ENCODE measurements at places on chromosomes 12 and 14.

DNA sequence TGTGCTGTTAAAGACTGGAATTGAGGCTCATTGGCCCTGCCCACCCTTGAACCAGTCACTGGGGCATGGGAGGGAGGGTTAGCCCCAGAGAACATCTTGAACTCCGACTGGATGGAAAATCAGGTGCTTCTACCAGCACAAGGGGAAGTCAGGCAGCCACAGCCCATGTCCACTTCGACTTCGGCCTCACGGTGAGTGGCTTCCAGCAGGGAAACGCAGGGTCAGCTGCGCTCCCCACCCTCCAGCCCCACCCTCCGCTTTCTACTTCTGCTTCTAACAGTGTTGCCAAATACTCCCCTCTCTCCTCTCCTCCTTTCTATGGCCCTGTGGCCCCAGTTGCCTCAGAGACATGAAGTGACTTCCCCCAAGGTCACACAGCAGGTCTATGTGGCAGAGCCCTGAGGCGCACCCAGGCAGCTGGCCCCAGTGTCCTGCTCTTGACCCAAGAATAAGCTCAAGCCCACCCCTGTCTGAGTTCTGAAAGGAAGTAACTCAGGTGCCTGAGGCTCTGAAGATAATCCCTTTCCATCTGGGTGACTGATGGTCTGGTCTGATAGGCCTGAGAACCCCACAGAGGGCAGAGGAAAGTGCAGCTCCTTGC lies 11.9 kb upstream of the SH2B3 start:
- no peak for DNase-seq

DNA sequence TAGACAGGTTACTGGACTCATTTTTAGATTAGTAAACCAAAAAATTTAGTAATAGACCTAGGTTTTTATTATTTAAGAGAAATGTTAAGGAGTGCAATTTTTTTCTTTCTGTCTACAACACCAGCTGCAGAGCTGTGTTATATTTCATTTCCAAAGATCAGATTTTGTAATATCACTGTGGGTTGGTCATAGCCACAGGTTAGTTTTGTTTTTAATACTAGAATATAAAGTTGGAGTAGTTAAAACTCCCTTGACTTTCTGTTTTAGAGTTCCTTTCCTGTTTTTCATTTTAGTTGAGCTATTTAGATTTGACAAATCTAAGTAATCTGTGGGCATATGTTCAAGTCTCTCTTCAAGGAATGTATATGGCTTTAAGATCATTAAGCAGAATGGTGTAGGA lies 30.7 kb upstream of the GARIN2 start:
- DNase-seq: no peak

GRCh38 chr12:129629901-129630300 lies 273.9 kb downstream of the TMEM132D start:
- no peak for DNase-seq

DNA sequence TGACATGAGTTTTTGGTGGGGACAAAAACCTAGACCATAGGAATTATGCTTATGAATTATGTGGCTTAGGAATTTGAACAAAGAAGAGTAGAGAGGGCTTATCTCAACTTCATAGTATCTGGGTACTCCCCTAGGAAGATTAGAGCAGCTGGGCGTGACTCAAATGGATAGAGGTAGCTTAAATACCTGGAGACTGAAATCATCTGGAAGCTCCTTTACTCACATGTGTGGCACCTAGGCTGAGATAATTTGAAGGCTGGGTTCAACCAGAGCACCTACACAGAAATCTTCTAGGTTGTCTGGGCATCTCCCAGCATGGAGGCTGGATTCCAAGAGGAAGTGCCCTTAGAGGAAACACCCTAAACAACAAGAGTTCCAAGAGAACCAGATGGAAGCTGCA lies 393.9 kb downstream of the ADAMTS20 start:
- DNase-seq: no peak

- no peak for DNase-seq
Measured at GRCh38 chr14:24846261-24846660, 203.7 kb downstream of the STXBP6 start.

DNA sequence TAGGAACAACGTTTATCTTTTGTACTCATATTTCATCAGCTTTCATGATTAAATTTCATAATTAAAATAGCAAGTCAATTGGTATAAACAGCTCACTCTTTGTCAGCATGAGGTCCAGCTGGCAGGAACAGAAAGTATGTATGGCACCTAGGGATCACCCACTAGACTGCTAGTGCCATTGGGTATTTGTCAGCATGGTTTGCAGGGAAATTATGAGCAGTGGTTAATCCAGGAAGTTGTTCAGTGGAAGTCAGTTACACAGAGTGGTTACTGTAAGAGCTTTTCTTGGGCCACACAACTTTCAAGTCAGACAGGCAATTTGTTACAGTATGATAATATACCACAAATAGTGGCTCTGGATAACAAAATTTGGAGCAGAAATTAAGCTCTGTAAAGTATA lies 340.3 kb upstream of the RGS6 start:
- no peak for DNase-seq

GRCh38 chr12:84757978-84758377 lies 154.6 kb downstream of the SLC6A15 start:
- no peak for DNase-seq

DNA sequence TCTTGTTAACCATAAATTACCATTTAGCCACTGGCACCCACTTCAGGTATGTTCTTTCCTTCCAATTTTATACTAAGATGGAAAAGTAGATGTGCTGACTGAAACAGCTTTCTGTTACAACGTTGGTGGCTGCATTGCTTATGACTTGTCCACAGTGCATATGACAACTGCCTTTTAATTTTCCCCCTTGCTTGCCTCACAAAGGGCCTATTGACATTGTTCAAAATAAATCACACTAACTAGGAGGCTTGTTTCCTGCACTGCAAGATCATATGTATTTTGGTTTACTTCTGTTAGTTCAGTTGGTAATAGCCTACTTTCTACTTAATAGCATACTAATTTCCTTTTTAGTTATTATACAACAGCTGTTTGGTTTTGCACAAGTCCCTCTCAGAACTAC lies 55.4 kb downstream of the SCAF11 start:
- DNase-seq: no peak

DNA sequence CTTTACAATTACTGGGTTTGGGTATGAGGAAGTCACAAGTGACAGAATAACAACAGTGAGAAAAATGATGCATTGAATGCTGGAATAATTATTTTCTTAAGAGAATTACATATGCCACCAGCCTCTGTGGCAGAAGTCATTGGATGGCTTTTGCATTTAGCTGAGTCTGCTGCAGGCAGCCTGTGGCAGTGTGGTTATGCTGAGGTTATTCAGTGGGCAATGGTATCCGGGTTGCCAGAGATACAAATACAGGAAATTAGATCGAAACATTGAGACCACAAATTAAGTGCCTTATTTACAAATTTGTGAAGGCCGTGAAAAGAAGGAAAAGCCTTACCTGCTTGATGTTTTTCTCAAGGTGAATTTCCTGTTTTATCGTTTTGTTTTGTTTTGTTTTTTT lies 1050.0 kb downstream of the GALC start:
- no peak for DNase-seq

GRCh38 chr14:75804570-75805275 lies 143.7 kb downstream of the TTLL5 start:
- DNase-seq: no peak

GRCh38 chr14:44211718-44212117 lies 295.4 kb downstream of the FSCB start:
- no peak for DNase-seq

DNA sequence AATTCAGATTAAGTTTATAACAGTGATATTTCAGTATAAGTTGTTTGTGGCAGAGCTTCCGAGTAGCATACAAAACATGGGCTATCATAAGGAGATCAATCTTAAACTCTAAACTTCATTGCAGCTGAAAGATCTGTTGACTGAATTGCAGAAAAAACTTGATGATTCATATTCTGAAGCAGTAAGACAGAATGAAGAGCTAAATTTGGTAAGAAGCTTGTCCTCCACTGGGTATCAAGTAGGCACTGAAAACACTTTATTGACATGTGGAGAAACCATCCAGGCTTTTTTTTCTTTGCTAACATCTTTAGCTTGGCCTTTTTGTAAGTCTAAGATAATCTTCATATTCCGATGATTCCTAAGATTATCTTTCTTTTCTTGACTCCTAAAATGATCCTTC lies 93.0 kb downstream of the KTN1 start:
- DNase-seq: no peak

- DNase-seq: no peak
Measured at GRCh38 chr14:96252999-96253539, 2.9 kb upstream of the BDKRB1 start.

DNA sequence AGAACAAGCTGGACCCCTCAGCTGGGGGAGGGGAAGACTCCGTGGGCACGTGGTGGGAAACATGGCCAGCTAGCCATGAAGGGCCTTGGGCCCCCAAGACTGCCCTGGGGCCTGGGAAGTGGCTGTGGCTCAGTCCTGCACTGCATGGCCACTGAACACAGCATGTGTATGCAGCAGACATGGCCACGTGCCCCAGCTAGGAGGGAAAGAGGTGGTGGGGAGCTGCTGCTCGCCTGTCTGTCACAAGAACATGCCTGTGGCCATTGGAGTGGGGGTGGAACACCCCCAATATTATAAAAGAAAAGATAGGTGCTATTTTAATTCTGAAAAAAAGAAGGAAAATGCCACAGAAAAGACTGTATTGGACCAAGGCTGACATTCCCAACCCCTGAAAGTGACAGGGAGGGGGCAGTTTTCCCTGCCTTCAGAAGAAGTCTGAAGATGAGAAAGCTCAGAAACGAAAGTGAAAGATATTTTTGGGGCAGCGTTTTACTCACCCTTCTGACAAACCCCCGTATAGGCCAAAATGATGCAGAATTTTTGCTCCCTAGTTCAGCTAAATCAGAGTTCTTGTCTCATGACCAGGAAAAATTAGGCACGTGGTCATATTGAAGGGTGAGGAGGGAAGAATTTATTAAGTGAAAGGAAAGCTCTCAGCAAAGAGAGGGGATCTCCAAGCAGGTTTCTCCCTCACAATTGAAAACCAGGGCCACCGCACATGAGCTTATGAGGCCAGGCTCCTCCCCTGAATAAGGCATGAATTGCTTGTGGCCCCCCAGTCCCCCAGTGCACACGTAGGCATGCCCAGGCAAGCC lies 35.2 kb upstream of the PCNX1 start:
- DNase-seq: no peak

DNA sequence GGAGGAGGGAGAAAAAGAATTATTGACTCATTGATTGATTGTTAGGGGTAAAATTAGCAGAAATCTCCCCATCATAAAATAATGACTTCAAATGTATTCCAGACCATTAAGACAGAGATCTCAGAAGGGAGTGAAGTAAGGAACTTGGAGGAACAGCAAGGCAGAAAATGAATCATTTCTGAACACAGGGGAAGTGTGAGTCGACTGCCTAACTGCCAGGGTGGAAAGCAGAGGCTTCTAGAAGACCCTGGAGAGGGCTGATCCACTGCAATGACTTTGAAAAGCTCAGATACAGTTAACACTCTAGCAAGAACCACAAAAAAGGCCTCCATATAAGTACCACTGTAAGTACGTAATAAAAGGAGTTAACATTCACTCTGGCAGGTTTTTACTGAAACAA lies 9.7 kb downstream of the GLTP start:
- no peak for DNase-seq

DNA sequence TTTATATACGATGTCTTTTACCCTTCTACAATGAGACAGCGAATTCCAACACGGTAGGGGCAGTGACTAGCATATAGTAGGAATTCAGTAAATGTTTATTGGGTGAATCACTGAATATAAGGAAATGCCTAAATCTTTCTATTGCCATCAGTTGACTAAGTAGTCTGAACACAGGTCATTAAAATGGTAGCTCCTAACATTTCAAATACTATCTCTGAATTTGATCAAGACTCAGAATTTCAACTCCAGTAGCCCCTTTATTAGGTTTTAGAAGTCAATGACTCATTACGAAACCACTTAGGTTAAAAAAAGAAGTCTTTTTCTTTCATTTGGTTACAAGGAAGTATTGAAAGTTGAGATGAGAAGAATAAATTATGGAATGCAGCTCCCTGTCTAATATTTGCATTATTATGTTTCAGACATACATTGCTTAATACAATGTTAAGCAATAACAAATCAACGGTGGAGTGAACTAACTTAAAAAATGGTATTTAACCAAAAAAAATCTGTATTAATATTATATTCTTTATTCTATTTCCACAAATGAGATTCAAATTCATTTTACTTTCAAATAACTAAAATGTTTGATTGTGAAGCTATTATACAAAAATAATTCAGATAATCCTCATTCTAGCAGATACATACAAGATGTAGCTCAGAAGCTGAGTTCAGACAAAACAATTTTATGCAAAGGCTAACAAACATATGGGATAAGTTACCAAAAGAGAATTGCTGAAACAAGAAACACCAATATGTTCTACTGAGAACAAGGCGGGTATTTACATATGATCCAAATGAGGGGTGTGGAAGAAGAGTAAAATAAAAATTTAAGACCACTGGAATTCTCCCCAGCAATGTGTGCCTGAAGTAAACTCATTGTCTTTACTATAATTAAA lies 302.7 kb downstream of the CEP128 start:
- DNase-seq: no peak

DNA sequence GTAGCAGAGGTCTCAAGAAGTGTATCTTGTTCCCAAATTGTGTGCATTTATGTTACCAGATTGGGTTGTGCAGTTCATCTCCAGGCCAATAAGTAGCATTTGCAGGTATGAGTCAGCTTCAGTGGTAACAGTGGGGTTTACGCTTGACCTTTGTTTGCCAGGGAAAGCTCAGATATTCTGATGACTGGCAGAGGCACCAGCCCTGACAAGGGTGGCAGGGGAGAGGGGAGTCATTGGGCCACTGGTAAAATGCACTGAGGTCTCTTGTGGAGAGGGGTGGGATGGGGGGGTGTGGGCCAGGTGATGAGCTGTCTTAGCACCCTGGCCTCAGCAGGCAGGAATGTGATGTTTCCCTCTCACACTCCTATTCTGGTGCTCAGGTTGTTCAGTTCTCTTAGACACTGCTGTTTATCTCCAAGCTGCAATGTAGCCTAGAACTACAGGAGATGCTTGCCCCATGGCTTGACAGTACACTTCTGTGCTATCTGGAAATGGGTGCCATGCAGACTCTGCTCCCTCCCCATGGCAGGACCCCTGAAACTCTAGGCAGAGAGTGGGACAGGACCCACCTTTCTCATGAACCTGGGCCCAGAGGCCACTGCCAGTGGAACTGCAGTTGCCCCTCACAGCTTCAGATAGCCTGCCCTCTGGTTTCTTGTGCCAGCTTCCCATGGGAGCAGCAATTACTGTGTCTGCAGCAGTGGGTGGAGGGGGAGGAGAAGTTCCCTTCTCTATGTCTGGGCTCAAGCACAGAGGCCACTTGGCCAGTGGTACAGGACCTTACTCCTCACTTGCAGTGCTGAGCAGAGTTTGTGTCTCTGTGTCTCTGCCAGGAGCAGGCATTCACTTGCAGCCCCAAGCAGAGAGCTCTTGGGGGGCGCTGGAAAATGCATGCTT lies 31.9 kb downstream of the USP15 start:
- DNase-seq: no peak

GRCh38 chr14:61511558-61511948 lies 183.8 kb upstream of the HIF1A start:
- no peak for DNase-seq

DNA sequence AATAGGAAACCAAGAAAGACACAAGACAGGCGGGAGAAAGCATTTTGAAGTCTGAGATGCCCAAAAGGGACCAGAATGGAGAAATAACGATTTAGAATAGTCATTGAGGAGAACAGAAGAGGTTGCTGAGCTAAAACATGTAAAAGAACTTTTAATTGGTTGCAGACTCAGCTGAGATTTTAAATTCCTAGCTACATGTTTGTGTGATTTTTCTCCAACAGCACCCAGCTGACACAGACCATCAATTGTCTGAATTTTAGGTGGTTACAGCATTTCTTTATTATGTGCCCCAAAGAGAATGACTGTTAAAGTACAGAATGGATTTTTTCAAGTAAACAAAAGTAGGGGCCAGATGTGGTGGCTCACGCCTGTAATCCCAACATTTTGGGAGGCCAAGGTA lies 50.3 kb downstream of the BAZ1A start:
- no peak for DNase-seq

Data from CD4-positive, alpha-beta T cell (primary cell).